CD8-positive, alpha-beta T cell (primary cell): ENCODE measurements at places on chromosomes 3 and 15. TPM values are rescaled to one million over a fixed set of nuclear protein-coding genes. Genes with fewer than 3 reads are reported as not detected.

DNA sequence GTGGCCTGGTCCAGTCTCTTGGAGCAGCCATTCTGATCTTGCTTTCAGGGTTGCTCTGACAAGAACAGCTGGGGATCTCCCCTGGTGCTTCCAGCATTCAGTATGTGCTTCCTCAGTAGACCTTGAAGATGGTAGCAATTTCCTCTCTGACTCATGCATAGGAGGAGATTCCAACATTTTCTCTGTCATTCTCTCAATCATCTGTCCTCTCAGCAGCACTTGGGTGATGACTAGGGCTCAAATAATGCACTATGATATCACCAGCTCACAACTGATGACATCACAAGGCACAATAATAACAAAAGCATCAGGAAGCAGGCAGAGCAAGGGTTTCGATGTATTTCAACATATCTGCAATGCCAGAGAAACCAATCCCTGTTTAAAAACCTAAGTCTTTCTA is 52.7 kb downstream of the NFKBIZ start:
- DNase-seq, result no peak

GRCh38 chr15:52329987-52330386 is 34.4 kb upstream of the MYO5C start:
- no peak for DNase-seq

- DNase-seq, result no peak
Observed at GRCh38 chr3:105913616-105914015, 44.8 kb upstream of the CBLB start.

CYP1A1 gene
- total RNA-seq, result not detected

GRCh38 chr3:72047221-72047871 is 262.4 kb upstream of the PROK2 start:
- DNase-seq, result no peak

ZPLD1 gene
- not detected for total RNA-seq

GPR176 gene
- 0.14 TPM for total RNA-seq

DNA sequence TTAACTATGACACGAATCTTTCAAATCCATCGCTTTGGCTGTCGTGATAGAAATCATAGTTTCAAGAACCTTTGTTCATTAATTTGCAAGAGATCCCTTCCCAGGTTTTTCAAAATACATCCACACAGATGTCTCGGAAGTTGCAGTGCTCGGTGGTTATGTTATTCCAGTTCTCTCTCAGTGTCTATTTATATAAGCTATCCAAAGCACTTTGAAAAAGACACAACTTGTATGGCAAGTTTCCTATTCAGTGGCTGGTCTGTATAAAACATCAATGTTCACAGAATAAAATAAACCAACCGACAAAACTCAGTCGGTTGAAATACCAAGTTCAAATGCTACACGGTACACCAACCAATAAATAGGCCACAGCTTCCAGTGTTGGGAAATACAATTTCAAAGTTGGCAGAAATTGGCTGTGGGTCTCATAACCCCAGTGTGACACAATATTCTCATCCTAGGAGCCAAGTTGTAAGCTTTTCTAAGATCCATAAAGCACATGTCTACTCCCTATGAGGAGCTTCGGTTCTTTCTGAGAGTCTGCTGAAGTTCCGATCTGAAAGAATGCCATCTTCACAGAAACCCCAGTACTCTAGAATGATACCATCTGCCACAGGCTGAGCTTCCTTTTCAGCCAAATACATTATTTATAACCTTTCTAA is 23.7 kb downstream of the SATB1 start:
- DNase-seq, result no peak

- DNase-seq, result no peak
Observed at GRCh38 chr3:40079203-40079846, 230.2 kb upstream of the EIF1B start.

DNA sequence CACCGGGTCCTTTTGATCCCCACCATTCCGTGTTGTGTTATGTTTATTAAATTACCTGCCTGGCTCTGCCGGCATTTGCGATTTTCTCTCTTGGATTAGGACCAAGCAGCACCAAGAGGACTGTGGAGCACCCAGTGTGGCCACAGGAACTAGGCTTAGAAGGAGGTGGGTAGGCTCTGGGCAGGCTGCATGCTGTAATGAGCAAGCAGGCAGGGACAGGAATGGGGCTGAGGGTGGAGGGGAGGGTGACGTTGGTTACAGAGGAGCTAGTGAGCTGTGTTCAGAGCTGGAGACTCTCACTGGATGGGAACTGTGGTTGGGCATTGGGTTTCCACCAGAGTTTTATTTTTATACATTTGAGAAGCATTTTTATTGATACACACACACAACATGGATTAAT is 7.9 kb upstream of the SCN5A start:
- no peak for DNase-seq

GCSAM gene
- 3.1 TPM for total RNA-seq

DUOX1 gene
- not detected for total RNA-seq

- no peak for DNase-seq
Observed at GRCh38 chr3:101043687-101044078, 50.5 kb upstream of the ABI3BP start.

GRCh38 chr3:112338021-112338726 is 5.2 kb downstream of the CD200 start:
- DNase-seq, result no peak

KCNMB2 gene
- not detected for total RNA-seq

GRCh38 chr15:31465083-31465955 is 138.7 kb downstream of the KLF13 start:
- DNase-seq, result no peak

PP2D1 gene
- not detected for total RNA-seq

ARHGEF26 gene
- total RNA-seq, result not detected

DNA sequence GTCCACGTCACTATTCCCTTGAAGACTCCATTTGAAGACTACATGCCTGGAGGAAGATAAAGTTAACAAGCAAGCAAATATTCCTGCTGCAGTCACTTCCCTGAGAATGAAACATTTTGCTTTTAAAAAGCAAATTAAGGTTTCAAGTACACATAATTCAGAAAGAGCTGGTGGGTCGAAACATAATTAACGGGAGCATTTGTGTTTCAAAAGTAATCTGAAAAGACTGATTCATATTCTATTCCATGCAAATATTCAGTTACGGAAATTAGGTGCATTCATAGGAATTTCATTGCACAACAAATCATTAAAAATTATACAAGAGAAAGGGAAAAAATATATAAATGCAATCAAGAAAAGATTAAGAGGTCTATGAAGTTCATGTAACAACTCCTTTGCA is 260.9 kb downstream of the NEK10 start:
- no peak for DNase-seq

DNA sequence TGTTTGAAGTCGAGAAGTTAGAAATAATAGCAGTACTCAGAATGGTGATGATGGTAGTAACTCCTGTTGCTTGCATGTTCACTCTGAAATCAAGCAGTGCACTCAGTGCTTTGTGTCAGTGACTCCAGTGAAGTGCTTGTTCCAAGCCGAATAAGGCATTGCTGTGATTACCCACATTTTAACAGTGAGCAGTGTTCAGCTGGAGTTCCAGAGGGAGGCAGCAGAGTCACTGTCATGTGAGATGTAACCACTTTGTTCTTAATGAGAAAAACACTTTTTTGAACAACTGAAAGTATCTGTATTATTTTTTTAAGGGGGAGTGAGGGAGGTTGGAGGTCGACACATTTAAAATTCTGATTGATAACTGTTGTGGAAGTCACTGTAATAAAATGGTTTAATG is 3.7 kb downstream of the MDFIC2 start:
- no peak for DNase-seq

- DNase-seq, result no peak
Observed at GRCh38 chr15:36757189-36757814, 177.9 kb downstream of the CDIN1 start.

DNA sequence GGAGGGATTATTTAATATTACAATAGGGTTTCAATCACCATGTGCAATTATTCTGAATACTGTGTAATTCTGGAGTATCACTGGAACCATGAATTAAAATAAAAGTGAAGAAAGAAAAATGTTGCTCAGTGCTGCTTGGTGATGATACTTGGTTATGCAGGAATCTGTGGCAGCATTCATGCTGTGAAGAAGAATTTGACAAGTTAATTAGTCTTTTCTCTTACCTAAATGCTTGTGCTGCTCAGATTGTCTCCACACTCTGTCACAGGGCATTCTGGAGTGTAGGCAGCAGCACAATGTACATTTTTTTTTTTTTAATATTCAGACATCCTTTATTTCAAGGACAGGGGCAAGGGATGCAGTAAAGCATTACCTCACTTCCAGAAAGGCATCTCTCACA is 749.3 kb upstream of the CADM2 start:
- no peak for DNase-seq

ALDH1A3 gene
- total RNA-seq, result not detected

PPP1R14D gene
- total RNA-seq, result not detected

DNA sequence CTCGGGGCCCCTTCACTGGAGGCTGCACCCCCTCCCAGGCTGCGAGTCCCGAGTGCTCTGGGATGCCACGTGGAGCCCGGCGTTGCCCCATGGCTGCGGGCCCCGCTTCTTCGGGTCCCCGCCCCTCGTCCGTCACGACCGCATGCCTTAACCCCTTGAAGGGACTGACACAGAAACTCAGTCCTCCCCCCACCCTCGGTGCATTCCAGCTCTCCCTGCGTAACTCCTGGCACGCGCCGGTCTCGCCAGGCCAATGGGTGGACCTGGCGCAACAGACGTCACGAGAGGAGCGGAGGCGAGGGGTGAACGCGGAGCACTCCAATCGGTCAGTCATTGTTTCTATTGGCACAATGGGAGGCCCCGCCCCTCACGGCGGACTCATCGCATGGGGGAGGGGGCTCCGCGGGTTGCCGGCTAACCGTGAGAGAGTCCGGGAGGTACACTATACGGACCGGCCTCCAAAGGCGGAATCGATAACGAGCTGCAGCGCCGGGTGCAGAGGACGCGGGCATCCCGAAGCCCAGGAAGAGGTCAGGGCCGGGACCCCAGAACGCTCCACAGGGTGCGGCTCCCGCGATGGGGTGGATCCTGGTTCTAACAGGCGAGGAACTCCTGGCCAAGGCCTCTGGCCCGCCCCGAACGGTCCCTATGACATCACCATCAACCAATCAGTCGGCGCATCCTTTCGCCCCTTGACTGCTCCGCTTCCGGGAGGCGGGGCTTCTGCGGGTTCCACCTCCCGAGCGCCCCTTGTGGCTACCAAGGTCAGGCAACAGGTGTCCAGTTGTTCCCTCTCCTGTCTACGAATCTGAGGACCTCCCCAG is 1.0 kb upstream of the CELSR3 start:
- peak; percentile 86 for DNase-seq

- DNase-seq, result no peak
Observed at GRCh38 chr3:71791634-71792033, 6.7 kb upstream of the PROK2 start.

GRCh38 chr3:152349392-152349791 is 80.7 kb downstream of the MBNL1 start:
- DNase-seq, result no peak

GRCh38 chr3:127673191-127674100 is 694 bp downstream of the ABTB1 start:
- peak; percentile 62 for DNase-seq

DUT gene
- total RNA-seq, result 47.3 TPM

DNA sequence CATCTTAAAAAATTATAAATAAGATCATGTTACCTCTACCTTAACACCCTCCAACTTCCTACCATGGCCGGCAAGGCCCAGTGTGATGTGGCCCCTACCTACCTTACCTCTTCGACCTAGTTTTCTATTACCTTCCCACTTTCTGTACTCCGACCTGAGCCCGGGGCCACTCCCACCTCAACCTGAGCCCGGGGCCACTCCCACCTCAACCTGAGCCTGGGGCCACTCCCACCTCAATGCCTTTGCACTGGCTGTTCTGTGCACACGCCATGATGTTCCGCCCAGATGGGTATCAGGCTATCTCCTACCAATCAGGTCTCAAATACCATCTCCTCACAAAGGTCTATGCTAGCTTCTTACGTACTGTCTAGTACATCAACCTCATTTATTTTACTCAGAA is 66.8 kb upstream of the XXYLT1 start:
- no peak for DNase-seq

- no peak for DNase-seq
Observed at GRCh38 chr15:34132881-34133280, 31.0 kb downstream of the PGBD4 start.

PCOLCE2 gene
- not detected for total RNA-seq

GRCh38 chr3:50237754-50238548 is 1.9 kb downstream of the GNAI2 start:
- DNase-seq, result peak; percentile 83

- no peak for DNase-seq
Observed at GRCh38 chr3:28077572-28077971, 163.8 kb upstream of the CMC1 start.

GRCh38 chr3:187873843-187874242 is 128.6 kb upstream of the BCL6 start:
- DNase-seq, result no peak

- DNase-seq, result no peak
Observed at GRCh38 chr3:44814751-44815150, 47.0 kb upstream of the TMEM42 start.

DISP2 gene
- 0.05 TPM for total RNA-seq

GRCh38 chr3:155664925-155665695 is 79.8 kb downstream of the PLCH1 start:
- DNase-seq, result no peak
